ENCODE measurements at places on chromosomes 2 and 18.

DNA sequence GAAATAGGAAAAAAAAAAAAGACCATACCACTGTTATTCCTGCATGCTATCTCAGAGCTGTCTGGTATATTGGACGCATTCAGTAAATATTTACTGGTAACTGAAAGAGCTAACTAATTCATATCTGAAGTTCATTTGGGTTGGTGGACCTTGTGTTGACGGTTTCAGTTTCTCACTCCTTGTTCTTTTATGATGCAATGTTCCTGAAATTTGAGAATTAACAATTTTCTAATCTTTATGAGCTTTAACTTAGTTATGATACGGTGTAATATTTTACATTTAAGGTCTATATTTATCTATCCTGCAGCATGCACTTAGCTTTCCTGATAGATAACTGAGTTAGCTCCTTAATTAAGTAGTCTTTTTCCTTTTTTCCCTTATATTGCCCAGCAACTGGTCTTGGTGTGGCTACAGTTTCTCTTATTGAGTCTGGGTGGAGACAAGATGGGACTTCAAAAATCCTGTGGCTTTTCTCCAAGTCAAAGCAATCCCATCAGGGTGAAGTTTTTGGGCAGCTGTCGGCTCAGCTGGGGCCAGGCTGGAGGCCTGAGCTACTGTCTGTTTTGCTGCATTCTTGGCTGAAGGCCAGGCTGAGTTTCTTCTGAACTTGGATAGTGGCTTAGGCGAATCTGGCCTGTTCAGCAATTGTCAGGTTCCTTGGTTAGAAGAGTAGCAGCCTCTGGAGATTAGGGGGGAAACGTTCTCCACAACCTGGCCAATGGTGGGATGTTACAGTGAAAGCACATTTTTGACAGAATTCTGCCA lies 78.4 kb upstream of the MEX3C start:
- DNase-seq, result no peak

DNA sequence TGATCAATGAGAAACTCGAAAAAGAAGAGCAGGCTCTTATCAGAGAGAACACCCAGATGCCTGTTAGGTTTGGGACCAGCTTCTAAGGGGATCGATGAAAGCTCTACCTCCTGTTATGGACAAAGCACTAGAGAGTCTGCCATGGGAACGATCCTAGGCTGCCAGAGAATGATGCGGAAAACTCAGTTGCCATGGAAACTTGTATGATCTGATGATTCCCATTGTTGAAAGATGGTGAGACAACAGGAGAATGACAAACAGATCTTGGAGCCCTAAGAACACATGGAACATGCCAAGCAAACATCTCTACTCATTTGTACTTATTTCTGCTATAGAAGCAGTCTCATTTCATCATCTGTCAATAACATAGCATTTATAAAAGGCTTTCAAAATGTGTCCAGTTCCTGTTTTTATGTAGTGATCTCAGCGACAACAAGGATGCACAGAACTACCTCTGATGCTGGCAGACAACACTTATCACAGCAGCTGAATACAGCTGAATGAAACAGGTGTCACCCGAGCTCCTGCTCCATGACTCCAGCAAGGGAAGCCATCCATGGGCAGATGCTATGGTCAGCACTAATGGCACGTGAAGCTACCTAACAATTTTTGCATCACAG lies 59.6 kb downstream of the NCKAP5 start:
- DNase-seq, result no peak

DNA sequence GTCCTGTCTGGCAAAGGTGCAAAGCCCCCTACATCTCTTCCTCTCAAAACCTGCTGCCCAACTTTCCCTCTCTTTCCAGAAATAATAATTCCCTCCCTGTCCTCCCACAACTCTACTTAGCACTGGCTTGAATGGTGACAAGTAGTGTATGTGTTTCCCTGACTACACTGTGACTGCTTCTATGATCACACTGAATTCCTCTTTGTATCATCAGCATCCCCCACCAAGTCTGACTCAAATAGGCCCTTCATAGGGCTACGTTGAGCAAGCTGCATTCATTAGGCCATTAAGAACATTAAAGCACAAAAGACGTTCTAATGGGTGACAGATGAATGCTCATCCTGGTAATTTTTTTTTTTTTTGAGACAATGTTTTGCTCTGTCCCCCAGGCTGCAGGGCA lies 13.7 kb upstream of the ST3GAL5 start:
- DNase-seq, result no peak

GRCh38 chr2:95277246-95277906 lies 3.1 kb downstream of the PROM2 start:
- DNase-seq, result no peak

DNA sequence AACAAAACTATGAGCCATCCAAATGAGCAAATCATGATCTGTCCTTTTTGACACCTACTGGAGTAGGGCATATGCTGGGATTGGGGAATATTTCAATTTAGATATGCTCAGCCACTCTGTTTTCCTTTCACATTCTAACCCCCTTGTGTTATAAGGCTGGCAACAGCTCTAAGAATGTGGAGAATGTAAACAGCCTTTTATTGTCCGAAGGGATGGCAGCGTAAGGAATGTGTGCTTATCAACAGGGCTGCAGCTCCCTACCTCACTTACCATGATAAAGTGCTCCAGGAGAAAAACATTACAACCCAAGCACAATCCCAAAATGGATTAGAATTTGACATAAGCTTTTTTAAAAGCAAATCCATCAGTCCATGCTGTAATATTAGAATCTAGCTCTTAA lies 2.2 kb downstream of the NXPH2 start:
- no peak for DNase-seq

DNA sequence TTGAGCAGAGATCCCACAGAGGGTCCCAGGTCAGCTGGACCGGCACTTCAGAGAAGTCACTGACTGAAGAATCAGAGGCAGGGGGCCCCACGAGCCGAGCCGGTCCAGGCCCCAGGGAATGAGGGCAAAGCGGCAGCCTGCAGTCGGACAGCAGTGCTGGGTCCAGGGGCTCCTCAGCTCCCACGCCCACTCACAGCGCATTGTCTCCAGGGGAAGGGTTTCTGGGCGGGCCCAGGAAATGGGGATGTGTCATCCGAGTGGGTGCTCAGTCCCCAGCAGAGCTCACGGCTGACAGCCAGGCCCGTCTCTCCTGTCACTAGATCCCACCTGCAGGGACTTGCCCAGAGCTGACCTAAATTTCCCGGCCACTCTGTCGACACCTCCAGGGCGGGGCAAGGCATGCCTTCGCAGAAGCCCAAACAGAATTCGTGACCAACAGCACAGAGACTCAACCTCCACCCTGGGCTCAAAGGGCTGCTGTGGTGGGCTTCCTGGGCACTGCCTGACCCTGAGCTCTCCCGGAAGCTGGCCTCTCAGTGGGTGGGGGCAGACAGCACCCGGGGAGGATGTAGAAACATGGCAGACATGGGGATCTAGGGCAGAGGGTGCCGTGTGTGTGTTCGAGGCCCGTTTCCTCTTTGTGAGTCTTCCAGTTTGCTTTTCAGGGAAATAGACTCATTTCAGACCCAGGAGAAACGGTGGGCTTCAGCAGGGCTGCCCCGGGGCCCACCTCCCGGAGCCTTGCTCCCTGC lies 42.1 kb upstream of the TAF1B start:
- peak; percentile 34 for DNase-seq

GRCh38 chr2:120105360-120105759 lies 92.5 kb downstream of the EPB41L5 start:
- peak; percentile 19 for DNase-seq

DNA sequence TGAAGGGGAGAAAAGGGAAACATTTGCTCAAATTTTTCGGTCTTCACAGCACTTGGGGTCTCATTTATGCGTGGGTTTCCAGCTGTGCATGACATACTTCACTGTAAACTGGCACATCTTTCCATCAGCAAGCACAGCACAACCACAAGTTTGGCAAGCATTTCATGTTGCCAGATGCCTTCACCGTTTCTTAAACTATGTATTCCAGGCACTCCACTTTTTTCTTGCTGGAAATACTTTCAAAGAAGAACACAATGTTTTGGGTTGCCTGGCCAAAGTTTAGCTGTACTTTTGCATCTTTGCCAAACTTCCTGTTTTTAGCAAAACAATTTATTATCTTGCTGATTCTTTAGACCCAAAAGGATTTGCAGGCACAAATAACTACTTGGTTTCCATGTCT lies 194.6 kb upstream of the MEIS1 start:
- DNase-seq, result no peak

DNA sequence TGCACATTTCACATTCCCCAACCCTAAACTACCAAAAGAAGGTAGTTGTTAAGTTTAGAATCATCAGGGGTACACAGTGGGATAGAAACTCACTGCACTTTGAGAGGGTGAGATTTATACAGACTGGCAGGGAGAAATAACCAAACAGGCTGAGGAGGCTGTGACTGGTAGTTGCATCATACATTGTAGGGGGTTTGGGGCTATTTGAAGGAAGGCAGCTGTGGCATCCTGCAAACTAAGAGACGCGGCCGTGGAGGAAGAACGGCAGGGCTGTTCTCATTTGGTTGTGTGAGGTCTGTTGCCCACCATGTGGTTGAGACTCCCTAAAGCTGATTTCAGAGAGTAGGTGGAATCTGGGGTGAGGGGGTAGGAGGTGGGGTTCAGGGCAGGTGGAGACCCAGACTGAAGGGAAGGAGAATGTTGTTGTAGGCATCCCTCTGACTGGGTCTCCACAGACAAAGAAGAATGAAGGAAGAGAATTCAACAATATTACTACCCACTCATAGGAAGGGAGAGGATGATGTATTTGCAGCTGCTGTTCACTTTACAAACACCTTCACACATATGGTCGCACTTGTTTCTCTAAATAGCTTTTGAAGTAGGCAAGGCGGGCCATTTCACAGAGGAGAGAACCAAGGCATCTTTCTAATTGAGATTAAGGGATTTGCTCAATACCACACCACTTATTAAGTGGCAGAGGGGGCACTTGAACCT lies 170.9 kb upstream of the SIX2 start:
- no peak for DNase-seq

DNA sequence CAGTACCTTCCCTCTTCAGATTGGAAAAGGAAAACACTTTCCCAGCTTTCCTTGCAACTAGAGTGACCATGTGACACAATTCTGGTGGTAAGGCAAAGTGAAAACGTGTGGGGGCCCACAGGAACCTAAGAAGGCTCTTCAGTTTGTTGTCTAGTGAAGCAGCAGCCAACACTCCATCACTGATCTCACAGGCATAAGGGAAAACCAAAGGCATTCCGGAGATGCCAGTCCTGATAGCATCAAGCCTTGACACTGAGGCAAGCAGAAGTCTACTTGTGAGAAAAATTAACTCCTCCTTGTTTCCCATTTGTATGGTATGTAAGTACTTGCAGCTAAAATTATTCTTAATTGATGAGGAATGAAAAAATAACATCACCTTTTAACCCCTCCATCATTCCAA lies 88.3 kb downstream of the ETAA1 start:
- no peak for DNase-seq

DNA sequence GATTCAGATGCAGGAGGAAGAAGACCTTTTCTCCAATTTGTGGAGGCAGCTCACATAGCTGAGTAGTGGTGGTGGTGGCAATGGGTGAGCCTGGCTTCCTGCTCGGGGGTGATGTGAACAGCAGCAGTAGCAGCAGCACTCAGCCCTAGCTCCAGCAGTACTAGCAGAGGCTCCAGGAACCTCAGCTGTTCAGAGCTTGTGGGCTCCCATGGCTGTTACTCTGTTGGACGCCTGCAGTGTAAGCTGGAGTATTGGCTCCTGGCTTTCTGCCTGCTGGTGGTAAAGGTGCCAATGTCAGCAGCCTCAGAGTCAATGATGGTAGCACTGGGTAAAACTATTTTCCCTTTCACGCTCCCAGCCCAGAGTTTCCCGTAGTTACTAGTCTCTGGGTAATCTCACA lies 3.1 kb upstream of the SEH1L start:
- no peak for DNase-seq

- no peak for DNase-seq
Observed at GRCh38 chr2:47052847-47053246, 102.3 kb downstream of the STPG4 start.

DNA sequence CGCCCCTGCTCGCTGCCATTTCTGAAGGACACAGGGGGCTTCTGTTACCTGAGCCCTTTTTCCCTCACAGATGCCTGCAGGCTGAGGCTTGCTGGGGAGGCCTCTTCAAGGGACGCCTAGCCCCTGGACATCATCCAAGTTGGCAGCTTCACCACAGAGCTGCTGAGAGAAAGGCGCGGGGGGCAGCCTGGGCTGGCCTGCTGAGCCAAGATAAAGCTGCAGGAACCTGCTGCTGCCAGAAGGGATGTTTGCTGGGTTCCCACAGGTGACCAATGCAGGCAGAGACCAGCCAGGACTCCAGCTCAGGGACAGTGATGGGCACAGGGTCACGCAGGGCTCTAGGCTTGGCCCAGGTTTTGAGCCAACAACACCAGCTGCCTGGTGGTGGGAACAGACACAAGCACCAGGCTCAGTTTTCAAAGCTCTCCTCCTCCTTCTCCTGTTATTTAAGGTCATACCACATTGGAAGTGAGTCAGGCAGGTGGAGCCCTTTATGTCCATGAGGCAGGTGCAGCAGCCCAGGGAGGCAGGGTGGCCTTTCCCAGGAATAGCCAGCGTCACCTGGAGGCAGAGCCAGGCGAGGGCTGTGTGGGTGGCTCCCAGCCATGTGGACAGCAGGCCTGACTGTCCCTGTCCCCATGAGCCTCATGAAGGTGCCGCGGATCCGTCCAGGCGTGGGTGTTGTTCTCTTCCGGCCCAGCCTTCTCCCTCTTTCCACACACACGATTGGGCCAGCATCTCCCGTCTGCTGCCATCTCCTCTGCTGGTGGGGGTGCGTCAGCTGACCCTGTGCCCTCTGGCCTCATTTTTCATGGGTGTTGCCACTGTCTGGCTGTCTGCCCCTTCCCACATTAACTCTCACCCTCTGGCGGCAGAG lies 515.5 kb upstream of the MYT1L start:
- DNase-seq, result no peak

GRCh38 chr18:50674307-50674980 lies 114.6 kb downstream of the MAPK4 start:
- DNase-seq, result no peak

- DNase-seq, result no peak
Observed at GRCh38 chr2:110979471-110980338, 141.0 kb upstream of the BCL2L11 start.

DNA sequence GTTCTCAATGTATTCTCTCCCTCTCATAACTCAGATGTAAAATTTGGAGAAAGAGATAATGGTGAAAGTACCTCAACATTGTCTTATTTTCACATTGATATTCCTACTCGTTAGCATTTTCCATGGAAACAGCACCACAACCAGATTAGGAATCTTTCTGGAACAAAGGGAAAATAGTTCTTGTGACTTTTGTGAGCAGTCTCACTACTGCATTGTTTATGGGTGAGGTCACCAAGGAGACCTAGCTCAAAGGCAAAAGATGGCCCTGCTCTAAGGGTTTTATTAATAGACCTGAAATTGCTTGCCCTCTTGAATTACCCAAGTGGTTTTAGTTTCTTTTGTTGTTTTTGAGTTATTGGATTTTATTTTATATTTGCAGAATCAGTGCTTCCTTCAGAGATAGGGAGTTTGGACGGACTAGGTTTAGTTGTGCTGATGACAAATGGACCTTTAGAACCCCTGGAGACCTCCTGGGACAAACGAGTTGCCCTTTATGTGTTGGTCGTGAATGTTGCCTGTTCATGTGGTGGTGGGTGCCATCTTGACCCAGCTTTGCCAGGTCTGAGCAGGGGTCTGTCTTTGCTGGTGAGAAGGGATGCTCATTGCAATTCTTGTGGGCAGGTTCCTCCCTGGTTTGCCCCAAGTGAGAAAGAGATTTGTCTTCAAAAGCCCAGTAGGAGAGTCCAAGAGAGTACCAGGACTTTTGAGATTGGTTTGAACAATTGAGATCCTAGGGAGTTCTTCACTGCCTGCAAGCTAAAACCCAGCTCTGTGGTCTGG lies 58.1 kb downstream of the INPP4A start:
- no peak for DNase-seq

All from GM12864 (cell line).